Inflammatory macrophage treated with lipopolysaccharide for 1 hour (primary cell): ENCODE measurements at places on chromosomes 7 and 10.

DNA sequence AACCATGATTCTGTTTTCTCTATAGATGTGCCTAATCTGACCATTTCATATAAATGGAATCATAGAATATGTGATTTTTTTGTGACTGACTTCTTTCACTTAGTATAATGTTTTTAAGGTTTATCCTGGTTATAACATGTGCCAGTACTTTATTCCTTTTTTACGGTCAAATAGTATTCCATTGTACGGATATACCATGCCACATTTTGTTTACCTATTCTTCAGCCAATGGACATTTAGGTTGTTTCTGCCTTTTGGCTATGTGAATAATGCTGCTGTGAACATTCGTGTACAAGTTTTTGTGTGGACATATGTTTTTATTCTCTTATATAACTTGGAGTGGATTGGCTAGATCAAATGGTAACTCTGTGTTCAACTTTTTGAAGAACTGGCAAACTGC lies 178.3 kb upstream of the TCF7L2 start:
- DNase-seq = no peak

- no peak for DNase-seq
Measured at GRCh38 chr10:5103481-5103880, 9.3 kb downstream of the AKR1C3 start.

GRCh38 chr10:56728349-56728748 lies 367.3 kb upstream of the ZWINT start:
- DNase-seq = no peak

- DNase-seq = no peak
Measured at GRCh38 chr7:151435103-151435916, 4.6 kb downstream of the CRYGN start.

DNA sequence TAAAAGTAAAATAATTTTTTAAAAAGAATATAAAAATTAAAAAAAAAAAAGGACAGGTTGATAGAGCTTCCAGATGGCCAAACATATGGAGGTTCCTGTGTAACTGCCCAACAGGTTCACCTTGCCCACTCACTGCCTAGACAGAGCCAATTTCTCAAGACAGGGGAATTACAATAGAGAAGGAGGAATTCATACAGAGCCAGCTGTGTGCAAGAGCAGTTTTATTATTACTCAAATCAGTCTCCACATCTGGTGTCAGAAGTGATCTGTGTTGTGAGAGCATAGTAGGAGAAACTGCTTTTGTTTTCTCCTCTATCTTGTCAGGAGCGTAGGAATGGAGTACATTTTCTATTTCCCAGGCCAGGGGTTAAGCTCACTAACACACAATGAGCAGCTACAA lies 31.0 kb downstream of the C7orf33 start:
- peak; percentile 31 for DNase-seq

- DNase-seq = no peak
Measured at GRCh38 chr7:5082806-5083205, 37.1 kb downstream of the RBAK start.

GRCh38 chr10:103708627-103709288 lies 146.6 kb downstream of the SH3PXD2A start:
- DNase-seq = no peak

DNA sequence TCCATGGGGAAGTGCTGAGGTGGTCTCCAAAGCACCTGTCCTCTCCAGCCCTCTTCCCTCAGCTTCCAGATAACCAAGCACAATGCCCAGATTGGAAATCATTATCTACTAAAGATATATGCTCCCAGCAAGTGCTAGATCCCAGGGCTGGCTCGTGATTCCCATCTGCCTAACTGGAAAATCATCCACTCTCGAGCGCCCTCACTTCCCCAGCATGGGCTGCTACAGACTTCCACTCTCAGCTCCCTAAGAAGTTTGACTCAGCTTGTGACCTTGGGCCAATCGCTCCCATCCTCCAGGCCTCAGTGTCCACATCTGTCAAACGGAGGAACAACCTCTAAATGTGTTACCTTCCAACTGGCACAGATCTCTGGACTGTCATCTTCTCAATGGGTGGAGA lies 112.4 kb upstream of the ZMIZ1 start:
- no peak for DNase-seq

DNA sequence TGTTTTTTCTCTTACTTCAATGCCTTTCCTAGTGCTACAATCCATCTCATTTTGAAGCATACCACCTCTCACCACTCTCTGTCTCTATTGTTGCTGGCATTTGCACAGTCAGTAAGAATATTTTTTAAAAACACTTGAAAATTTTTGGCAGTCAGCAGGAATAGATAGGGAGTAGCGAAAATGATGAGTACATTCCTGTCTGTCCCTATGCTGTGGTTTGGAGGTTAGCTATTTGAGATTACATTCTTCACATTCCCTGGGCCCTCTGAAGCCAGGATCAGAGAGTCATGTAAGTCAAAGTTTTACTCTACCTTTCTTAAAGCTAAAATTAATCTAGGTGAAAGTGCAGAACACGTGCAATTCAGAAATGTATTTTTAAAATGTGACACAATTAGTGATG lies 53.0 kb upstream of the MAGI2 start:
- DNase-seq = no peak

DNA sequence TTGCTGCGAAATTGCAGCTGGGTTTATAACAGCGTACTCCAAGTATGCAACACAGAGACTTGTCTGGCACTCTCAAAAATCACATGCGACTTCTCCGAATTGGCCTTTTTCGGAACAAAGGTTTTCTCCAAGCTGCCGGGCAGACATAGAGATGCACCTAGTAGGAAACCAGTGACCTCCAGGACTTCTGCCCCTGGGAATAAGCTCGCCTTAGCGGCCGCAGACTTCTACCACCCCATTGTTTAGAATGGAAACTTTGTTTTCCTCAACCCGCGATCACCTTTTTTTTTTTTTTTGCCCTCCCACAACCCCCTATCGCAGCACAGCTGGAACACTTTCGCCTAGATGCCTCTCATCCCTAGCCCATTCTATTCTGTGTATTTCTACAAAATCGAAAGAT lies 4.9 kb upstream of the HOXA10 start:
- DNase-seq = no peak

DNA sequence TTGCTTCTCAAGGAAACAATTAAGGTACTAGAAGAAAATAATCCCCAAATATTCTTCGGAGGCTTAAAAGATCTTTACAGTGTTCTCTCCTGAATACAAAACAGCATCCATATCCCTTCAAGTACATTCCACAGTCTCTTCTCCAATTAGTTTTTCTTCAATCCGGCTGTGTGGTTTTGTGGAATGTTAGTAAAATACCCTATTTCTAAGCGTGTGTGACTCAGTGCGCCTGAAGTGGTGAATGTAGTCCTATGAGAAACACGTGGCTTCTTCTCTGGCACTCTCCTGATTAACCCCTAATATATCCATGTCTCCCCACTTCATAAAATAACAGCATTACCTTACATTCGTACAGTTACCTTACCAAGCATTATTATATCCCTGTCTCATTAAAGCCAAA lies 570.2 kb downstream of the ARL4A start:
- no peak for DNase-seq

- DNase-seq = no peak
Measured at GRCh38 chr7:4136036-4136435, 546.1 kb upstream of the FOXK1 start.

GRCh38 chr10:111207500-111207899 lies 130.7 kb downstream of the ADRA2A start:
- peak; percentile 27 for DNase-seq

DNA sequence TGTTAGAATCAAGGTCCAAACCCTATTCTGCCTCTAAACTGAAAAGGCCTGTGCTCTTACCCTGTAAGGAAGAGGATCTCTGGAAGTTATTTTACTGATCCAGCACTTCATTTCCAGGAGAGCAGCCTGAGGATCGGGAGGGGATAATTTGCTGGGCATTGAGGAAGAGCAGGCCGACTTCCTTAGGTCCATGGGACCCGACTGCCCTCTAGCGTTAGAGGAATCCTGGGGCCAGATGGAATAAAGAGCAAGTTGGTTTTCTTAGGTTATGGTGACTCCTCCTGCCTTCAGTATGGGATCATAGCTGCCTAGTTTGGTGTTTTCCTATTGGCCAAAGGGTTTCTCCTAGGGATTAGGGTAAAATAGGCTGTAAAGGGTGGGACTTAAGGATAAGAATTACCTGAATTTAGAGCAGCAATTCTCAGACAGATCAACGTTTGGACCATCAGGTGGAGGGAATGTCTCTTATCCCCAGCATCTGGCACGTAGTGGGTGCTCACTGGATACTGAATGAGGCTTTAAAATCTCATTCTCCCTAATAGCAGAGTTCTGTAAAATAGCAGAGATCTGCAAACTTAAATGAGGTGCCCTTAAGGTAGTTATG lies 40.0 kb upstream of the SORBS1 start:
- peak; percentile 83 for DNase-seq

- DNase-seq = no peak
Measured at GRCh38 chr7:110448918-110449317, 642.0 kb upstream of the LRRN3 start.

DNA sequence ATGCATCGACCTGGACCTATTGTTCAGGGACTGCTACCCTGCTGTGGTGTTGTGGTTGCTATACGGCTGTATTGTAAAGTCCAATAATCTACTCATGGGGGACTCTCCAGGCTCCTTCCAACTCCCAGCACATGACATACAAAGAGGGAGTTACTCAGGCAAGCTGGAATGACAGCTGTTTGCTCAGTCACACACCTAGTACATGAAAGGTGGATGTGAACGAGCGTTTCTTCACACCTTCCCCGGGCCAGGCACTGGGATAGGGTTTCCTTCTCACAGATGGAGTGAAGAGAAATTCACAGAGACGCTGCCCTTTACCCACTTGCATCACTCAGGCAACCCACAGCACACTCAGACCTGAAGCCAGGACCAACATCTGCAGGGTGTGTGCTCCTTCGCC lies 215.7 kb downstream of the TNS3 start:
- DNase-seq = no peak

- no peak for DNase-seq
Measured at GRCh38 chr10:24720096-24720495, 3.6 kb downstream of the ARHGAP21 start.

DNA sequence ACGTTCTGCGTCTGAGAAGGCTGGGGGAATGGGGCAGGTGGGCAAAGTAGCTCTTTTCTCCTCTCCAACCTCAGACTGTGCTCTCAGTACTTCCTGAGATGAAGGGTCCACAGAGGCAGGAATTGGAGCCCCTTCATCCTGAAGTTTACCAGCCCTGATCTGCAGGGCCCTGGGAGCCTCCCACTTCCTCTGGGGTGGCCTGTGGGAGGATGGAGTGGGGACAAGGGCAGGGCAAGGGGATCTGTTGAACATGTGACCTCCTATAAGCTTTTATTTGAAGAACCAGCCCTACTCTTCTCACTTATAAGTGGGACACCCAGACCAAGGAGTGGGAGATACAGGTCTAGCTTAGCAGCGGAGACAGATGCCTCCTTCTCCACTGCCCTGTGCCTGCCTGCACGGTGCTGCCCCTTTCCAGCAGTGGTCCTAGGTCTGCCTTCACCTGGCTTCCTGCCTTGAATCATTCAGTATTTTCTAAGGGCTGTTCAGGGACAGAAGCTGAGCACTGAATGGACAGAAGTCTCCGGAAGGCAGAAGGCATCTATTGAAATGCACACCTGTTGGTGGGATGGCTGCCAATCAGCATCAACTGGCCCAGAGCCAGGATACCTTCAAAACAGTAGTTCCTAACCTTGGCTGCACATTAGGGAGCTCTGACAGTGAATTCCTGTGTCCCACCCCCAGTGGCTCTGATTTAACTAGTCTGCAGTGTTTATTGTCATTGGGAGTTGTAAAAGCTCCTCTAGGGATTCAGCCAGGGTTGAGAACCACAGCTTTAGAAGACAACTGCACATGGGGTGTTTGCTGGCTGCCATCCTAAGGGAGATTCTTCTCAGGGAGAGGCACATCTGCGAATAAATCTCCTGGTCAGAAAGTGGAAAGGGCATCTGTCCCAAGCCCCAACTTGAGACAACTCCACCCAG lies 2.7 kb upstream of the ARHGAP22 start:
- no peak for DNase-seq

DNA sequence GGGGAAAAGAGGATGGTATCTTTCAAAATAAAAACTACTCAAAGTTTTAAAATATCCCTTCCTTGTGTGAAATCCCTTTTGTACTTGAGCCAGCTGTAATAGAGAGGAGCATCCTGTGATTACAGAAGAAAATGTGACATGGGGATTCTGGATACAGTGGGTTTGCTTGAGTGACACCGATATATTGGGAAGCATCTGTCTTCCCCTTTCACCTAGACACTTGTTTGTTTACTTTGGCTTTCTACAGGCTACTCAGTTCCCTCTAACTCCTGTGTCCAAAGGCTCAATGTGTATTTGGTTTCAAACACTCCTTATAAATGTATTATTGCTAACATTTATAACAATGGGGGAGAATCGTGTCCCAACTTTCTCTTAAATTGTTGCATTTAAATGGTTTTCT lies 24.4 kb downstream of the CPED1 start:
- no peak for DNase-seq

DNA sequence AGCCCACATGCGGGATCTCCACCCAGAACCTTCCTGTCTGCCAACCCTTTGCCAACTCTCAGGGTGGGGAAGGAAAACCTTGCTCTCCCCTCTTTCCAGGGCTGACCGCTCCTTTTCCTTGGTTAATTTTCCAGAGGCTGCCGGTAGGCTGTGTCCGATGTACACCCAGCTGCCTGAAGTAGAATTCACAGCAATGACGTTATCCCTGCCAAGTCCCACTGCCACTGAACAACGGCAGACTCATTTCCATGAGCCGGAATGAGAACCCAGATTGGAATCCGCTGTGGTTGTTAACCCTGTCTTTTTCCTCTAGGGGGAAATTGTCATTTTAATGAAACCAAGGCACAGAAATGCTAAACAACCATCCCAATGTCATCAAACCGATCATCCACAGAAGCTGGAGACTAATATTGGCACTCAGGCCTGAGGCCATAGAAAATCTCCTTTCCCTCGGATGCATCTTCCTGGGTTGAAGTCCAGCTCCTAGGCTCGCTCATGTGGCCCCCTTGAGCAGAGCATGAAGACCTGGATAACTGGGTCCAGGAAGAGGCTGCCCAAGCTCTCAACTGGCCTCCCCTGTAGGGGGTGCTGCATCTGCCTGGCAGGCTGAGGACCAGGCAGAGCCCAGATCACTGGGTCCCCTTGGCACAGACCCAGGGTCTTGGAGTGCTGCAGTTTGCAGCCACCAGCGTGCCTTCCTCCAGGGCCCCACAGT lies 30.4 kb downstream of the KLRG2 start:
- DNase-seq = no peak

GRCh38 chr7:46970131-46970430 lies 611.8 kb downstream of the TNS3 start:
- DNase-seq = no peak

- DNase-seq = no peak
Measured at GRCh38 chr10:36526033-36526432, 599.4 kb upstream of the ANKRD30A start.

DNA sequence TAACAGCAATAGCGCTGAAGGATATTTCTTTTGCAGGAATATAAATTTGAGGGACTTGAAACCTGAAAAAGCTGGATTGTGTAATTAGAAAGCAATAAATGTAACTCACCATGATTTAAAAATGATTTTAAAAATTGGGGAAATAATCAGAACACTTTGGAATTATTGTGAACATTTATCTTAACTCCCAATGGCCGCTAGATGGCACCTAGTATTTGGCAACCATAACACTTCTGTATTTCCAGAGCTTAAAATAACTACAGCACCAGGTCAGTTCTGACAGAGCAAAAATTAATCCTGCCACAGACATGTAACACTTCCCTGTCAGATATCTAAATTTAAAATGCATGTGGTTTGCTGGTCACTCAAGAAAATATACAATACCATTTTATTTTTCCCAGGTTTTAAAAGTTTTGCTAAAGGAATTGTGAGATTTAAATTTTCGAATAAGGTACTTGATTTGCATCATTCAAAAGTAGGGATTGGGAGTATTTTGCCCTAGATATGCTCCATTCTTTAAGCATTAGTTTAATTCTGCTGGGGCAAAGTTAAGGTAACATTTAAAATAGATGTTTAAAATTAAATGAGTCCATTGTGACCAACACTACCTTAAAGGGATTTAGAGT lies 144.5 kb downstream of the PPP1R3A start:
- peak; percentile 59 for DNase-seq
